ENCODE measurements at places on chromosomes 2 and 18.

DNA sequence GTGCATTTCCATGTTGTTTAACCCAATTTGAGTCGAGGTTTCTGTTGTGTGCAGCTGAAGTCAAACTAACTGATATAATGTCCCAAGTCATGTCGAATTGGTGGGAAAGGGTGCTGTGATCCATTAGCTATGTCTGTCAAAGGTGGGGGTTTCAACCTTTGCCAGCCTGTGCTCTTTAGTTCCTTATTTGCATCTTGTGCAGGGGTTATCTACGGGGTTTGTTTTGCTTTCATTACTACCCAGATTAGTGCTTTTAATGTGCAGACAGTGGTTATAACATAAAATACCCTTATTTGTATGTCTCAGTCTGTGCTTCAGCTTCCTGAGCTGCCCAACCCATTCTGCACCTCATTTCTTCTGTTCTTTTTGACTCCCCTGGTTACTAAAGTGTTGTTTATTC lies 271.9 kb upstream of the CXCR4 start:
- no peak for DNase-seq

DNA sequence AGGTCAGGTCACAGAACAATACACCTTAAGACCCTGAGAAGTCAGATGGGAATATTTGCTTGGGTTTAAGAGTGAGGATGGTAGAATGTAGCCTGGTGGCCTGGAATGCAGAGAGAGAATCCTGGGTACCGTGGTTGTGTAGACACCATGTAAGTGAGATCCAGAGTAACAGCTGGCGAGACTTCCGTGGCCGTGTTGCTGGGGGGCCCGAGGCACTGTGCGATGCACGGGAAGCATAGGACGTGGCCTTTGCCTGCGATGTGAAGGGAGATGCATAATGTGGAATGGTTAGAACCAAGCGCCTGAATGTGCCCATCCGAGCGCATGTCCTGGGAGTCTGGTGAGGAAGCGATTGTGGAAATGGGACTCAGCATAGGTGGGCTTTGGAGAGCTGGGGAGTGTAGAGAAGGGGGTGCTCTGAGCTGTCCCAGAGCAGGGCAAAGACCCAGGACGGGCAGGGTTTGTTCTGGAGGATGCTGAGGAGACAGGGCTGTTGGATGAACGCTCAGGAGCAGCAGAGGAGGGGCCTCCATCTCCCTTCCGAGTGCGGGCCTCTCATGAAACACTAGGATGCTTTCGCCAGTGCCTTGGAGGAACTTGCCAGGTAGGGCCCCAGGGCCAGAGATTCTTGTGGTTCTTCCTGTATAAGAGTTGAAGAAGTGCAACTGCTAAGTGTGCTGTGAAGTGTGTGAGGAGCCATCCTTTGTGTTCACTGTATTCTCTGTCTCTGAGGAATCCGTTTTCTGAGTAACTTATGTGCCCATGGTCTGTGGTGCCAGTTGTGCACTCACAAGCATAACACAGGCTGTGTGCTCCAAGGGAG lies 7.1 kb downstream of the RNF144A start:
- DNase-seq, result no peak

DNA sequence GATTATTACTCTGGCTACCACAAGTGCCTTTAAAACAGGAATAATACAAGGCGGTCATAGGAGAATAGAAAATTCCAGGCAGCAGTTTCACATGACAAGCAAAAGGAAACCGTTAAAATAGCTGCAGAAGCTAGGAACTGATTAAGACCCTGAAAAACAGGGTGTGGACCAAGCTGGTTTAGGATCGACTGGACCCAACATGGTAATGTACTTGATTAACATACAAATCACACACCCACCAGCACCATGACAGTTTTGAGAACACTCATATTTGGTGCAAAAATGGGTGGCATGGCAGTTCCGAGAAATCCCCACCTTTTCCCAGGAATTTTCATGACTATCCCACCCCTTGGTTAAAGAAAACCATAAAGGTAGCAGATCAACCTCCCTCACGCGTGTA lies 51.9 kb upstream of the TMEM163 start:
- no peak for DNase-seq

- no peak for DNase-seq
These were observed 50.7 kb downstream of the STRN start for GRCh38 chr2:36915627-36916026.

GRCh38 chr2:2876331-2877221 lies 501.0 kb downstream of the EIPR1 start:
- no peak for DNase-seq

DNA sequence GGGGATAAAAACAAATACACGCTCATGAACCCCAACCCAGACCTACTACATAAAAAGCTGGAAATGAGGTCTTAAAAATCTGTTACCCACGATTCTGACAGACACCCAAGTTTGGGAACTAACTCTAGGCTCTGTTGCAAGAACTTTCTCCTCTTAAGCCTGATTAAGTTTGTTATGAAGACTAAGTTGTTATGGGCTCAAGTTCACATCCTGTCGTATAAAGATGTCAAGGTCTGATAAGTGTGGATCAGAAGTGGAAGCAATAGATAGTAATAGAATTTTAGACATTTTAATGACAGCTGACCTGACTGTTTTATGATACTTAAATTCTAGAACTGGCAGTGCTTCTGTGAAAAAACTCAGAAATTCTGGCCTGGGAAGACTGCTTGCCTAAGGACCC lies 43.2 kb downstream of the LPIN2 start:
- no peak for DNase-seq

GRCh38 chr2:98768384-98769113 lies 37.6 kb upstream of the MGAT4A start:
- no peak for DNase-seq

DNA sequence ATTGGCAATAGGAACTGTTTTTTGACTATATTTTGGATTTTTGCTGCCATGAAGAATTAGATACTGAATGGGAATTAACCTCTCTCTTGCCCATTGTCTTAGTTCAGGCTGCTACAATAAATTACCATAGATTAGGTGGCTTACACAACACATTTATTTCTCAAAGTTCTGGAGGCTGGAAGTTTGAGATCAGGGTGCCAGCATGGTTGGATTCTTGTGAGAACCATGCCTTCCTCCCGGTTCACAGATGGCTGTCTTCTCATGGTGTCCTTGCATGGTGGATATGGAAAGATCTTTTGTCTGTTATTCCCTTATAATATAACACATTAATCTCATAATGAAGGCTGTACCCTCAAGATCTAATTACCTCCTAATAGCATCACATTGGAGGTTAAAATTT lies 836.4 kb downstream of the SLC4A3 start:
- no peak for DNase-seq

- DNase-seq, result no peak
These were observed 98.8 kb downstream of the DPP4 start for GRCh38 chr2:161975062-161975812.

GRCh38 chr2:62196278-62196901 lies 475 bp downstream of the B3GNT2 start:
- DNase-seq, result peak; percentile 20

DNA sequence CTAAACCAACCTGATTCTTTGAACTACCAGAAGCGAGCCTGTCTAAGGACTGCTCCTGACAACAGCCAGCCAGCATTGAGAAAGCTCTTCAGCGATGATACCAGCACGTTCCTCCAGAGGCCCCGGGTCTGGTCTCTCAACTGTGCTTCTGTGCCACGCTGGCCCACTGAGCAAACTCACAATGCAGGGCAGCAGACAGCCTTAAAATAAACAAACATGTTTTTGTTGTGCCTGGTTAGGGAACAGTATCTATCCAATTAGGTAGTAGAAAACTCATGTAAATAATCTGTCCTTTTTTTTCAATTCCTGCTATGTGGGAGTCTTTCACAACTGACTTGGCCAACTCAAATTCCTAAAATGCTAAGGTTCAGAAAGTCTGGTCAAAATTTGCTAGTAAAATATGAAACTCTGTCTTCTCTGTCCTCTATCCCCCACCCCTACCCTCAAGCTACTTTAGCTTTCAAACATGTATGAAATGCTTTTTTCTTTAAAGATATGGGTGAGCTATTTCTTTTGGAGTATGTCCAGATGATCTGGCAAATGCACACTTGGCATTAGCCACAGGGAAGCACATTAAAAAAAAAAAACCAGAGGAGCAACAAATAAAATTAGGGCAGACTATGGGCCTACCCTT lies 21.4 kb upstream of the EML4 start:
- DNase-seq, result no peak

- DNase-seq, result no peak
These were observed 37.7 kb downstream of the TGFA start for GRCh38 chr2:70515938-70516337.

- no peak for DNase-seq
These were observed 726.4 kb upstream of the SOX11 start for GRCh38 chr2:4965556-4966320.

DNA sequence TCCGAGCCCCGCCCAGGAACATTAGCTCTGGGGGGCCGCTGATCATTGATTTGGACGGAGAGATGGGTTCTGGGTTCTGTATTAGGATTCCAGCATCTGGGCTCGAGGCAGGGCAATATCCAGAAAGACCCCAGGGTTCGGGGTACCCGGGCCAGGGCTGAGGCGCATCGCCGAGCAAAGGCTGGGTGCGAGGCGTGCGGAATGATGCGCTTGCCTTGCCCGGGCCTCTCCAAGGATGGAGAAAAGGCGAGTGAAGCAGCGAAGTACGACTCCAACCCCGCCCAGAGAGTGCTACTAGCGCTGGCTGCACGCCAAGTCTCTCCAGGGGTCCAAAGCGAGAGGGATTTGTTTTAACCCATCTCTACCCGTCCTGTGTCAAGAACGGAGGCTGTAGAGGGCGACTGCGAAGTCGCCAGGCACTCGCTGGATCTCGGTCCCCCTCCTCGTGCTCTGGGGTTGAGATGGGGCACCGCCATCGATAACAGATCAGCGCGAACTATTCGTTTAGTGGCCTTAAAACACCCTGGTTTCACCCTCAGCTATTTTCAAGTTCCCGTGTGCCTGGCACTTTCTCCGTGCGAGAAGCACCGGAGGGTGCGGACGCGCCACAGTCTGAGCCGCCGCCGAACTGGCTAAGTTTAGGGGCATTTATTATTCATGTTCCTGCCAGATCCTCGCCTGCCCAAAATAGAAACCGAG lies 1.9 kb downstream of the ADCYAP1 start:
- DNase-seq, result no peak

DNA sequence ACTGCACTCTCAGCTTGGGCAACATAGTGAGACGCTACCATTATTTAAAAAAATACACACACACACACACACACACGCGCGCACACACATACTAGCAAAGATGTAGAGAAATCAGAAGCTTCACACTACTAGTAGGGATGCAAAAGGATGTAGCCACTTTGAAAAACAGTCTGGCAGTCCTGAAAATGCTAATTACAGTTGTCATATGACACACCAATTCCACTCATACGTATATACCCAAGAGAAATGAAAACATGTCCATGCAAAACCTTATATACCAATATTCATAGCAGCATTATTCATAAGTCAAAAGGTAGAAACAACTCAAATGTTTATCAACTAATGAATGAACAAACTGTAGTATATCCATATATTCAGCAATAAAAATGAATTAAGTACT lies 90.3 kb downstream of the SLC25A12 start:
- DNase-seq, result no peak

DNA sequence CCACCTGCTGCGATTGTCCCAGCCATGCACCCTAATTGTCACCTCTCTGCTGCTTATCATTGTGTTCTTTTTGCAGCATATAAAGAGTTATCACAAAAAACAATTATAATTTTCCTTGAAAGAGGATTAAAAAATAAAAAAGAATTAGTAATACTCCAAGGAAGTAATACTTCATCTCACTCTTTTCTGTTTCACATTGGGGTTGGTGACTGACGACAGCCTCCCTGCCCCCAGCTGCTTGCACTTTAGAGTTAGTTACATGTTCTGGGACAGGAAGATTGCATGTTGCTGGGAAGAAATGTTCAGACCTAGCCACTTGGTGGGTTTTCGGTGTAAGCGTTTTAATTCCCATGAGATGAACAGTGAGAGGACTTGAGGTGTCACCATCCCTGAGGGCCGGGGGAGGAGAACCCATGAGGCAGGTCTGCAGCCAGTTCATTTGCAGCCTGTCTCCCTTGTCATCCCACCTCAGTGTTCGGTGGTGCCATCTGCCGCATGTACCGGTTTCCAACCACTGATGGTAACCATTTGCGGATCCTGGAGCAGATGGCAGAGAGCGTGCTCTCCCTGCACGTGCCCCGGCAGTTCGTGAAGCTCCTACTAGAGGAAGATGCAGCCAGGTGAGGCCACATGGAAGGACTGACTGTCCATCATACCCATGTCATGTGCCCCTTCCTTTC lies 69.1 kb downstream of the COA5 start:
- DNase-seq, result no peak

GRCh38 chr2:40030456-40030975 lies 251.5 kb upstream of the THUMPD2 start:
- no peak for DNase-seq

GRCh38 chr2:73078457-73079411 lies 7.2 kb upstream of the SFXN5 start:
- DNase-seq, result no peak

DNA sequence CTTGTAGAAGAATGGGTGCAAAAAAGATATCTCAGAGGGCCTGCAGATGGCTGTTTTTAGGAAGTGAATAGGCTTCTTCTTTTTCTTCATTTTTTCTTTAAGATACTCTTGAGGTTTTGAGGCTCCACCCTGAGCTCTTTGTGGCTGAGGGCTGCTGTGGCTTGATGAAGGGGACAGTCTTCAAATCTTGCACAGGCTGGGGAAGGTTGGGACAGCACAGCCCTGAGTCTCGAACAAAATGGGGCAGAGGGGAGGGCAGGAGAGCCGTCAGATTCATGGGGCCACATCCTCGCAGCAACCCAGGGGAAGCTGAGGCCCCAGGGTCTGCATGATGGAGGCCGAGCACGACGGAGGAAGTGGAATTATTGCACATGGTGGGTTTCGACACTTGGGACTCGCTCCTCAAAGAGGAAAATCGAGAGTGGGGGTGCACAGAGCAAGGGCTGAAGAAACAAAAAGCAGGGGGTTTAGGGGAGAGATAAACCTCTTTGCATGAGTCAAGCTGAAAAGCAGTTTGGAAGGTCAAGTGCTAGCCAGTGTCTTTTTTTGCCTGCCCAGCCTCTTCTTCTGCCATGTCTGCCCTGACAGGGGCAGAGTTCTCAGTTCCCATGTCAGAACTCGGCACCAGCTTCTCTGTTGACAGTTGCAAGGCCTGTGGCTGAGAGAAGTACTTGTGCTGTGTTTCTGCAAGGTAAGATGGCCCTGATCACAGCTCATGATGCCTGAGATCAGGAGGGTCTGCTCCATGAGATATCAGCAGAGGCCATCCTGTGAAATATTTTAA lies 19.5 kb downstream of the INPP4A start:
- DNase-seq, result no peak

GRCh38 chr2:45388541-45389100 lies 222.4 kb downstream of the SRBD1 start:
- no peak for DNase-seq

DNA sequence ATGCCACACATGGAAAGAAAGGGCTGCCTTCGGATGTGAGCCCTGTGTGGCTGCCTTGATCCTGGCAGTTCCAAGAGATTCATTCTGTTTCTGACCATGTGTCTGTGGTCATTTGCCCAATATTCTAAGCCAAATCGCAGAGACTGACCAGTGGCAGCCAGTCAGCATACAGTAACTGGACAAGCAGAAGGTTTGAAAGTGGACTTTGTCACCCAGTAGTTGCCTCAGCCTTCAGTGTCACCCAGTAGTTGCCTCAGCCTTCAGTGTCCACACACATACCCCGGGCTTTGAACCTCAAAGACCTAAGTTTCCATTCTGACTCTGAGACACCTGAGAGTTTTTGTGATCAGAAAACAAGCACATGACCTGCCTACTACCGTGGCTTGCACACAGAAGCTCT lies 5.0 kb downstream of the RFX8 start:
- no peak for DNase-seq

Data from stimulated activated CD8-positive, alpha-beta memory T cell treated with anti-CD3 and anti-CD28 coated beads, Interleukin-15, amount 100 ng/mL, for 1 hour (primary cell).